ENCODE measurements at places on chromosomes 7 and 10. TPM values are rescaled to one million over a fixed set of nuclear protein-coding genes. Genes with fewer than 3 reads are reported as not detected.
A peak's percentile ranks its signal among the peaks of the same experiment; 100 is the strongest.

The CCL24 gene
- 0.45 TPM for total RNA-seq

The GALNT17 gene
- total RNA-seq = not detected

The CHST3 gene
- total RNA-seq = 15.8 TPM

DNA sequence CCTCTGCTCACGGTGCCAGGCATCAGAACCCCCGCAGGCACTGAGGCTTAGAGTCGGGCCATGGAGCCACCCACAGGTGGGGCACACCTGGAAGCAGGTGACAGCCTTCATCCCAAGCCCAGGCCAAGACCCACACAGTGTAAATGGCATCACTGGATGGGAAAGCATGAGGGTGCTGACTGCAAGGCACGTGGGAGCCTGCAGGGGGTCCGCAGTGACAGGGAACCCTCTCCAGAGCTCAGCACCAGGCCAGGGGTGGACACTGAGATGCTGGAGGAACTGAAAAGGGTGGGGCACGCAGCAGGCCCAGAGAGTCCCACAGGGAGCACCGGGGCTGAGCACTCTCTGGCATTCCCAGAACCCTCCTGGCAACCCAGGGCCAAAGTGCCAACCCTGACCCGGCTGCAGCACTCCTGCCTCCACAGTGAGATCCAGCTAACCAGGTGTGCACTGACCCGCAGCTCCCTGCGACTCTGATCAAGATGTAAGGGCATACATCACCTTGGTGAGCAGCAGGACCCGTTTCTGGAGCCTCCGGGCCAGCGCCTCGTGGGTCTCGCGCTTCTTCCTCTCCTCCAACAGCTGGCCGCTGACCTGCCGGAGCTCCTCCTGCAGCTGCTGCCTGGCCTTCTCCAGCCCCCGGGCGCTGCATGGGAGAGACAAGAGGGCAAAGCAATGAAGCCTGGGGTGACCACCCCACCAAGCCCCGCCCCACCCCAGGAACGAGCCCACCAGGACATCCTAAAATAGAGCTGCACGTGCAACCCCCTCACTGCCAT, 163.9 kb downstream of the MAD1L1 start:
- no peak overlapping the region for H3K4me3 ChIP-seq
- no peak overlapping the region for H3K27ac ChIP-seq
- H3K4me1 ChIP-seq = no peaks in the 10 kb centered on the region

DNA sequence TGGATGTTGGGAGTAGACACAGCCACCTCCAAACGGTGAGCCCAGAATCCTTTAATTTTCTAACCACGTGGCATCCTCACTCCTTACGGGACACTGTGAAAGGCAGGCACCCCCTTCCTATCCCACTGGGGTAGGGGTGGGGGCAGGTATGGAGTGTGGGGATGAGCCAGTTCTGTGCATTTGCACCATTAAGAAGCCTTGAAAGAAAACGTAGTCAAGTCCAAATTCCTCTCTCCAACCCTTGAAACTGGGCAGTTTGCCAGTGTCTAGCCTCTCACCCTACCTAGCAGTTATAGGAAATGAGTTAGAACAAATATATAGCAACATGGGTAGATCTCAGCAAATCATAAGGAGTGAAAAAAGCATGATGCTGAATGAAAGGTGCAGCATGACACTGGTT, 92.4 kb upstream of the LEP start:
- DNase-seq = no peak
- peaks cover 7% of the 10 kb centered on the region for H3K27me3 ChIP-seq
- H3K27ac ChIP-seq = no peak overlapping the region
- H3K4me1 ChIP-seq = no peaks in the 10 kb centered on the region

DNA sequence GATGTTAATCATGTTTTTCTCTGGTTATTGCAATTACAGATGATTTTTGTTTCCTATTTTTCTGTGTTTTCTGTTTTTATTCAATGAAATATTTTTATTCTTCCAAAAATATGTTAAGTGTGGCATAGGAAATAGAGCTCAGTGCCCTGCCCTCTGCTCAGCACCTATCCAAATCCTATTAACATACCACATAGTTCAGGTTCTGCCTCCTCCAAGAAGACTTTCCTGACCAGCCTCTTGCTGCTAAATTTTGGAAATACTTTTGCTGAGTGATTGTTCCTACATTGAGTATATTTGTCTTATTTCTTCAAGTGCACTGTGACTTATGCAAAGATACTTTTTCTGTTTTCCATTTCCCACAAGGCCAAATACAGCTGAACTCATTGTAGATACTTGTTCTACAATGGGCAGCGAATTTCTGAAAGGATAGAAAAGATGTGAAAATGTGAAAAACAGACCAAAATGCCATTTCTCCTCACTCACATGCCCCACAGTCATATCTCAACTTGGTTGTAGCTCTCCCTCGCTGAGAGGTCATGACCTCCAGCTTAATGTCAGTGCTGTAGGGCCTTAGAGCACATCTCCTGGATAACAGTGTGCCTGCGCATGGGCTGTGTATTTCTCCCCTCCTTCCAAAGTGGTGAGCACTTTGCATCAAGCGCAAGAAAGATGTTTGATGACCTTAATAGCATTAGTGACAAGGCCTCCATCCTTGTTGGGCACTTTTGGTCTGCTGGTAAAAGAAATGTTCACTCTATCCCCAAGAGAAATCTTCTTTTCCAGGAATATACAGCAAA, 677.3 kb downstream of the LRMDA start:
- no peaks in the 10 kb centered on the region for H3K4me1 ChIP-seq
- no peaks in the 10 kb centered on the region for H3K36me3 ChIP-seq
- DNase-seq = no peak
- H3K4me3 ChIP-seq = no peak overlapping the region

GRCh38 chr10:51772387-51772786, 73.0 kb upstream of the CSTF2T start:
- DNase-seq = no peak
- no peaks in the 10 kb centered on the region for H3K4me1 ChIP-seq
- no peaks in the 10 kb centered on the region for H3K27me3 ChIP-seq
- H3K36me3 ChIP-seq = no peaks in the 10 kb centered on the region
- H3K27ac ChIP-seq = no peak overlapping the region

GRCh38 chr7:128019288-128019687, 11.9 kb downstream of the LRRC4 start:
- no peak overlapping the region for H3K4me3 ChIP-seq
- no peaks in the 10 kb centered on the region for H3K27me3 ChIP-seq
- H3K4me1 ChIP-seq = no peaks in the 10 kb centered on the region
- peaks cover 11% of the 10 kb centered on the region for H3K36me3 ChIP-seq

DNA sequence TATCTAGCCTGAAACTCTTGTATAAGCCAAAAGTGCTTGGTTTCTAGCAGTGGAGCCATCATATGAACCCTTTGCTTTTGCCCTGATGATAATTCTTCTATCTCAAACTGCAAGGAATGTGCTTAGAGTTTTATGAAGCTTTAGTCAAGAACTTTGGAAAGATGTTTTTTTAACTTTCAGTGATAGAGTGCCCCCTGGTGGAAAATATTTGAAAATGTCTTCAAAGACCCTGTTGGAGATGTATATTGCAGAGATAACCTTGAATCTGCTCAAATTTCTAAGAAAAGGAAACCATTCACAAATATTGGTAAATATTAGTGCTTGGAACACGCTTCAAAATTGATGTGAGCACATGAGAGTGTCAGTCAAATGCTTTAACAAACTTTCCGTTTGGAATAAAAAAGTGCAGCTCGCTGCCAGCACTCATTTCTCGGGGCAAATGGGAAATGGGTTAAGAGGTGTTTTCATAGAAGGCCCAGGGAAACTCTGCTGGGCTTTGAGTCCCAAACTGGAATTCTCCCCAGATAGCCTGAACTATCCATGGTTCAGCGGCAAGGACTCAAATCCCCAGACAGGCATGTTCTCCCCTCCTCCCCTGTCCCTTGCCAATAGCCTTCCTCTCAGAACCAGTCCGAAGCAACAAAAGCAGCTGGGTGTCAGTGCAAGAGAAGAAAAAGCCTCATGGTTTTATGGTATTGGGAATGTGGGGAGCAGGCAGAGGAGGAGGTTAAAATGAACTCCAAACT, 129.3 kb downstream of the MYOF start:
- H3K27me3 ChIP-seq = no peaks in the 10 kb centered on the region
- H3K27ac ChIP-seq = peak overlapping the region; percentile 10
- peaks cover 4% of the 10 kb centered on the region for H3K4me1 ChIP-seq
- DNase-seq = no peak

GRCh38 chr7:7226407-7226806, 44.1 kb downstream of the C1GALT1 start:
- H3K4me3 ChIP-seq = no peak overlapping the region
- no peaks in the 10 kb centered on the region for H3K27me3 ChIP-seq
- H3K27ac ChIP-seq = no peak overlapping the region
- peaks cover 5% of the 10 kb centered on the region for H3K4me1 ChIP-seq
- no peaks in the 10 kb centered on the region for H3K36me3 ChIP-seq

GRCh38 chr10:88896994-88897853, 17.2 kb downstream of the STAMBPL1 start:
- no peaks in the 10 kb centered on the region for H3K27me3 ChIP-seq
- no peak for DNase-seq
- H3K27ac ChIP-seq = no peak overlapping the region
- peaks cover 4% of the 10 kb centered on the region for H3K36me3 ChIP-seq

DNA sequence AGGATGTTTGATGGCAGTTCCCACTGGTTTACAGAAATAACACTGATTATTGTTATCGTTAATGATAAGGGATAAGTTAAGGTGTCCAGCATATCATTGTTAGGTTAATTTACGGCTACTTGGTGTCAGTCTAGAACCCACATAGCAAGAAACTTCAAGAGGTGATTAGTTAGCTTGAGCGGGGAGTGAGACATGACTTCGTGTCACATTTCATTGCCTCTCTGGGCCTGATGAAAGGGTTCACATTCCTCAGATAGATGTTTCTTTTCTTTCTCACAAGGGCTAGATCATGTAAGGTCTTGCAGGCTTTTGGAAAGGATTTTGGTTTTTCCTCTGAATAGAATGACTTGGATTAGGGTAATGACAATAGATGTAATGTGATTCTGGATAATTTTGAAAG, 26.7 kb downstream of the WAC start:
- peaks cover 87% of the 10 kb centered on the region for H3K36me3 ChIP-seq
- no peak overlapping the region for H3K4me3 ChIP-seq
- H3K27ac ChIP-seq = no peak overlapping the region
- no peaks in the 10 kb centered on the region for H3K27me3 ChIP-seq

Data from SJSA1 (cell line).